Forelimb muscle (tissue), 1 donor: ENCODE measurements at places on chromosomes 7 and 10.

GRCh38 chr7:66409493-66409892 lies 204.4 kb downstream of the TPST1 start:
- DNase-seq = no peak

DNA sequence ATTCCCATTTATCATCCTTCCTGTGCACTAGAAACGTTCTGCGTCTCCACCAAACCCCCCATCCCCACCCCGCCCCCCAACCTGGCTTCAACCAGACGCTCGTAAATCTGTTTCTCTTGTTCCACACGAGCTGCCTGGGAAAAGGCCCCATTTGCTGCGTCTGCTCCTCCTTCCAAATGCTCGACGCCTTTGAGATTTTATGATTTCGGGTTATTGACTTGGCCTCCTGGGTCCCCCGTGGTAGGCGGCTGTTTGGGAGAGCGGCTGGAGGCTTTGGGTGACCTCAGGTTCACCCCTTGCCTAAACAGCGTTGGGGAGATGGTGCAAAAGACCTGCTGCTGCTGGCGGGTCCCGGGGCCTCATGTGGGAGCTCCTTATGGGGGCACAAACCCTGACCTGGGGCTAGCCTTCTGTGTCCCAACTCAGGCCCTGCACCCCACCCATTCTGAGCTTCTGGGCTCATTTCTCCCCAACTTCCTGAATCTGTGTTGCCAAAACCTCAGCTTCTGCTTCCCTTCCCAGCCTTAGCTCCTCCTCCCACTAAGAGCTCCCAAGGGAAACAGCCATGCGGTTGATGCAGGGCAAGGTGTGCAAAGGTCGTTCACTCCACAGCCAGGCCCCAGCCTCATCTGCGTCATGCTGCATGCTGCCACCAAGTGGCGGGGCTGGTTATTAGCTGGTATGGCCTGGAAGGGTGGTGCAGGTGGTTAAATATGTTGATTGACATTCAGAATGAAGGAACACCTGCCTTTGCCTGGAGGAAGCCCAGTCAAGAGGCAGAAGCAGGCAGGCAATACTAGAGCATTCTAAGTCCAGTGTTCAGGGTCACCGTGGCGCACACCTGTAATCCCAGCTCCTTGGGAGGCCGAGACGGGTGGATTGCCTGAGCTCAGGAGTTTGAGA lies 49.1 kb upstream of the ELN start:
- no peak for DNase-seq

GRCh38 chr7:75688200-75689136 lies 50.3 kb downstream of the HIP1 start:
- DNase-seq = no peak

- DNase-seq = no peak
These were observed 215.4 kb upstream of the LRGUK start for GRCh38 chr7:133911724-133912123.

DNA sequence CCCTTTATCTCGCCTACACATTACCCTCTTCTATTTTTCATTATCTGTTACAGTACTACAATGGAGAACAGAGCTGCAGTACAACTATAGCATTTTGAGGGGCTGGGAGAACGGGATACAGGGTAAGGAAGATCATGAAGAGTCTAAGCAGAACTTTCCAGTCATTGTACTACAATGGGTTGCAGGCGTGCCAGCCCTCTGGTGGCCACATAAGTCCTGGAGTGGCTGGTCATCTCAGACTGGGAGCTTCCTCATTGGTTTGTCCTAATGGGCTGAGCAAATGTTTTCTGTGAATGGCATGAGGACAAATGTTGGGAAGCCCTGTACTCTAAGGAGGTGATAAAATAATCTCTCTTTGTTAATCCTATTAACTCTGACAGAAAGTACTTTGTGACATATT lies 33.0 kb downstream of the TMEM106B start:
- no peak for DNase-seq

DNA sequence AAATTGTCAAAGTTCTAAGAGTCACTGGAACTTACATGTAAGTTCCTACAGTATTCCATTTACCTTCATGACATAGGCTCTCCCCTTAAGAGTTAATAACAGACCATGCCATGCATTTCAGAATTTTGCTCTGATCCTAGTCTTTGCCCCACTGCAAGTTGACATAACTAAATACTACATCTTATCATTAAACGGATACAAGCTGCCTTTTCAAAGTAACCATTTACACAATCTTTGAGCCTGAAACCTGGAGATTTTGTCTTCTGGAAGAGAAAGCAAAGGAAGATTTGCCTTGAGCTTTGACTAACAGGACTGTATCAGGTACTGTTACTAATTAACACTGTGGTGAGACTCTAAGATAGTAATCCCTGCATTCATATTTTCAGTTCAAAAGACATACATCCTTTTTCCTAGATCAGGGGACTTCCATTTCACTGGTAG lies 9.3 kb upstream of the AKR1D1 start:
- no peak for DNase-seq

DNA sequence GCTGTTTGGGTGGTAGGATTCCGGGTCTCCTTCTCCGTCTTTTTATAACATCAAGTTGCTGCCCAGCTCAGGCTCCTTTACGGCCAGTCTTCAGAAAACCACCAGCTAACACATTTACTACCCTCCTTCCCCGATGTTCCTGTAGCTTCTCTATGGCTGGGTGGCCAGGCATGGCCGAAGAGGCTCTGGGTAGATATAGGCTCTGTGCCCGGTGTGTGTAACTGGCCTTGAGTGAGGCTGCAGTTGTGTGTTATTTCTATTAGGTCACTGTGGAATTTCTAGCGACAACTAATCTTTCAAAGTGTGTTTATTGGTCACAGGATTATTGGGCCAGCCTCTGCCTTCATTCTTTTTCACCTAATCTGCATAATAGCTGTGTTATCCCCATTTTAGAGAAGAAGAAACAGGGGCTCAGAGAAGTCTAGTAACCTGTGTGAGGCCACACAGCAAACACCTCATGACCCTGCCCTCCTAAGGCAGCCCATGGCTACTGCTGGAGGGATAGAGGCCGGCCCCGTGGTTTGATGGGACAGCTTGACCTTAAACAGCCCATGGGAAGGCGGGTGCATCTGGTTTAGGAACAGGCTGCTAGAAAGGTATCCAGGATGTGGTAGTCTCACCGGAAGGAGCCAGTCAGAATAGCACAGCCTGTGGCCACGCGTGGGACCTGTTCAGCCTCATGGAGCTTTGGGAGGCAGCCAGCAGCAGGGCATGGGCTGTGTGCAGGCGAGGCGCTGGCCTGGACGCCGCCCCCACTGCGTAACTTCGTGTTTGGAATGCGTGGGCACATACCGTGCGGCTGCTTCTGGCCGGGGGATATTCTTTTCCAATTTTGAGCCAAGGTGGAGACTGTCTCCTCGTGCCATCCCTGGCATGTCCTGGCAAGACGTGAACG lies 29.7 kb downstream of the HTRA1 start:
- no peak for DNase-seq

GRCh38 chr10:67385566-67385965 lies 310.4 kb downstream of the CTNNA3 start:
- DNase-seq = no peak
